ENCODE measurements at places on chromosomes 11 and 22.
A peak's percentile ranks its signal among the peaks of the same experiment; 100 is the strongest.

GRCh38 chr11:35318977-35319925 is 100.1 kb downstream of the SLC1A2 start:
- DNase-seq: no peak

GRCh38 chr11:27414644-27415043 is 51.6 kb upstream of the CCDC34 start:
- no peak for DNase-seq

DNA sequence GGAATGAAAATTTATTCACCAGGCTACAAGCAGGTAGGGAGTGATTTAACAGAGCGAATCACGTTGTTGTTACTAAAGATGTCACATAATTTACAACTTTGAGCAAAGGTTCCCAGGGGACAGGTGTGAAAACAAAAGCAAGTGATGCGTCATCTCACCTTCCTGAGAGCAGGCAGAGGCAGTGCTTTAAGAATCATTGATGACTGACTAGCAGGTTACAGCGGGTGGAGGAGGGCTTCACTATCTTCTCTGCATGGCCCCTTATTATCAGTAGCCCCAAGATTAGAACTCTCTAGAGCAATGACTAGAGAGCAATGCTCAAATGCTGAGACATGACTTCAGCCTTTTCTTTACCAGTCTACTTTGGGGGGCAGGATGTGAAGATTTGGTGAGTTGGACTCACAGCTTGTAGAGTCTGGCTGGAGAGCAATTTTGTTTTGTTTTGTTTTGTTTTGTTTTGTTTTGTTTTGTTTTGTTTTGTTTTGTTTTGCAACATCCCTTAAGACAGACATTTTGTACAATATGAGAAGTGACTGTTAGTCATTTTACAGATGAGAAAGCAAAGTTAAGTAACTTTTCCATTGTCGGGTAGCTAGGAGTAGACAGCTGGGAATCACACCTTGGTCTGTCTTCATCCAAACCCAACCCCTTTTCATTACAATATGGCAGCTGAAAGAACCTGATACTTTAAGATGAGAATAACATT is 84.8 kb downstream of the SLC1A2 start:
- DNase-seq: no peak

DNA sequence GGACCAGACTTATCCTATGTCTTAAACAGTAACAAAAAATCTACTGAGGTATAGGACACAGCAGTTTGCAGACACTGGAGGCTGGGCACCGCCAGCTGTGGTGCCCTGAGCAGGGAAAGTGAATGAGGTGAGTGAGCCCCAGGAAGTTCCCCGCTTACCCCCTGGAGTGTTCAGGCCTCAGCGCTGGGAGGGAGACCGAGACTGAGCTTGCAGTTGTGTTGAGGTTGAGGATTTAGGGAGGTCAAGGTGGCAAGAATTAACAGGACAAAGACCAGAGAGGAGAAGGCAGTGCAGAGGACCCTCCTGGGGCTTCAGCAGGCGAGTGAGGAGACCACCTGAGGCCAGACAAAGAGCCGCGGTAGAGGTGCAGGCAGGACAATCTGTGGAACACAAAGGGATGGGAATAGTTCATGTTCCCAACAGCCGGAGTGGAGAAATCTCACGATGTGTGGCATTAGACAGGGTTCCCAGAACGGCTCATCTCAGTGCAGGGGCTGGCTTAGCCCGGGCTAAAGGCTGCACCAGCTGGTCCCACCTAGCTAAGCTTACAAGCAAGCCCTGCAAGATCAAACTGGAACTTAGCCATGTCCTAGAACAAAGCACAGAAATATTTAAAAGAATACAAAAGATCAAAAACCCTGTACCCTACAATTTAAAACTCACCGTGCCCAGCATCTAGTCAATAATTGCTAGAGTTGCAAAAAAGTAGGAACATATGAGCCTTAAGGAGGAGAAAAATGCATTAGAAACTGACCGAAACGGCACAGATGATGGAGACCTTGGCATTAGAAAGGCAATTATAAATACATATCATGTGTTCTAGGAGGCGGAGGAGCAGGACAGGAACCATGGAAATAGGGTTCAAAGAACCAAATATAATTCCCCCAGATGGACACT is 47.4 kb upstream of the PITPNB start:
- no peak for DNase-seq

DNA sequence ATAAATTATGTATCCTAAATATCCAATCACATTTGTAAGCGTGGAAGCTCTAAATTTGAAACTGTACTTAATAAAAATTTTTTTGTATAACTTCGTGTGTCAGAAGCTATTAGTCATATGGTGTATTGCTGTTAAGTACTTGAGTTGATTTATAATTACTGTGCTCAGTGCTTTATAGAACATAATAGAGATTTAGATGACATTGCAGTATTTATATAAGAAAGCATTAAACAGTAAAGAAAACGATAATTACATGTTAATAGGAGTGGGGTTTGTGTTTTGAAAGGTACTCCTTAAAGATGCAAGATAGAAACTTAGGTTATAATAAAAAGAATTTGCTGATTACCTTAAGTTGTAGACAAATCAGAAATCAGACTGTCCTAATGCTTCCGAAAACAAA is 5.9 kb upstream of the TCP11L1 start:
- no peak for DNase-seq

DNA sequence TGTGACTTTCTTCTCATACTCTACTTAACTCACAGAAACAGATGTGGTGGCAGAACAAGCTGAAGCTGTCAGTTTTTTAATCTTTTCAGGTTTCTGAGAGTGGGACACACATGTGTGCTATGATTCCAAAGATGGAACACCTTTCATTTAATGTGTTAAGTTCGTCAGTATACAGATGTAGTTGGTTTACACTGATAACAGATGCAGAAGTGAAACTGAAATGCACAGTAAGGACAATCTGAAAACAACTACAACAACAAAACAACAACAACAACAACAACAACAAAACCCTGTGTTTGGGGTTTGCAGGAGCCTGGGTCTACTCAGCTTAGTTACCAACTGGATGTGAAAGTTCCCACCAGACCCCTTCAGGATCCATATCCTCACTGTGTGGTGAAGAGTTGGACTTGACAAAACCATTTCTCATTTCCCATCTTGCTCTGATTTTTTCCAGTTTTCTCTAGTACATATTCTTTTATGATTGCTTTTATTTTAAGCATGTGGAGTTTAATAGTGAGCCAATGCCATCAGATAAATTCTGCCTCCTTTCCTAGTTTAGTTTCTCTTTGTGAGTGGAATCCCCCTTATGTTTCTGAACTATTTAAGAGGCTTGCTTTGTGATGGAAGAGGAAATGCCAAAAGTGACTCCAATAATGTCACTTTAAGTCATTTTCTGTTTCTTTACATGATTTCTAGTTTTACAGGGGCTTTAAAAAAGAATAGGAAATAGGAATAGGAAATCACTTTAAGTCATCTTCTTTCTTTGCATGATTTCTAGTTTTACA is 47.8 kb downstream of the ARHGAP42 start:
- DNase-seq: no peak

- no peak for DNase-seq
These were observed 4.3 kb upstream of the TBC1D22A start for GRCh38 chr22:46758121-46758520.

DNA sequence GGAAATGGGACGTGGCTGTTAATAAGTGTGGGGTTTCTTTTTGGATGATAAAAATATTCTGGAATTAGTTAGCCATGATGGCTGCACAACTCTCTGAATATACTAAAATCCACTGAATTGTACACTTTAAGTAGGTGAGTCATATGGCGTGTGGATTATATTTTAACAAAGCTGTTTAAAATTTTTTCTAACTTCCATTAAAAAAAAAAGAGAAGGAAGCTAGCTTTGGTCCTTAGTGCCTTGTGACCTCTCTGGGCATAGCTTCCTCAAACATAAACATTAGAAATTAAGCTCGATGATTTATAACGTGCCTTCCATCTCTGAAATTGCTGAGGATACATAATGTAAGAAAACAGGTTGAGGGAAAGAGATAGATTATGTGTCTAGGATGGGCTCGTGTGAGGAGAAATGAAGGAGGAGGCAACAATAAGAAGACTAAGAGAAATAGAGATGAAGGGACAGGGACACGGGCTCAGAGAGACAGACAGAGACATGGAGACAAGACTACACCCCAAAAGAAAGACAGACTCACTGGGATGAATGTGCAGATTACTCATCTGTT is 20.0 kb downstream of the IRAG1 start:
- DNase-seq: no peak

DNA sequence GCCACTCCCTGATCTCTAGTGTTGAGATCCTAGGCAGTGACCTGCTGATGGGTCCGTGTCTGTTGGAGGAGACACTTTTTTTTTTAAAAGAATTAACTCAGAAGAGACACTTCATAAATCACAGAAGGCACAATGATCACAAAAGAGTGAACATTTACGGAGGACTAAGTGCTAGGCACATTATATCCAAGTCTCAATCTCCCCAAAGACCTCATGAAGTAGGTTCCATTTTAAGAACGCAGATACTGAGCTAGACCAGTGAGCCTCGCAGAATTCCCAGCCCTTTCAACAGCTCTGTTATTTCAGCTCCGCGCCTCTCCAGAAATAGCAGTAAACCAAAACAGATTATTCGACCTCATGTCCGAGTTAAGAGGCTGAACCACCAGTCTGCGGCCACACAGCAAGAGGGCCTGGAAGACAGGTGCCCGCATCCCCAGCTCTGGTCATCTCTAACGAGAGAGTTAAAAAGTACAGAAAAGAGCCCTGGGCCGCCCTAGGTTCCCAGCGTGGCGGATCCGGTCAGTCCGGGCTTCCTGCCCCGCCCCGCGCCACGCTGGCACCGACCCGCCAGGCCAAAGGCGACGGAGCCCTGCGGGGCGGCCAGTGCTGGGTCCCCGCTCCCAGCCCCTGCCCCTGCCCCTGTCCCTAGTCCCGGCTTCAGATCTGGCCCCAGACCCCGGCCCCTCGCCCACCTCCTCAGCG is 612 bp downstream of the XBP1 start:
- peak; percentile 78 for DNase-seq

DNA sequence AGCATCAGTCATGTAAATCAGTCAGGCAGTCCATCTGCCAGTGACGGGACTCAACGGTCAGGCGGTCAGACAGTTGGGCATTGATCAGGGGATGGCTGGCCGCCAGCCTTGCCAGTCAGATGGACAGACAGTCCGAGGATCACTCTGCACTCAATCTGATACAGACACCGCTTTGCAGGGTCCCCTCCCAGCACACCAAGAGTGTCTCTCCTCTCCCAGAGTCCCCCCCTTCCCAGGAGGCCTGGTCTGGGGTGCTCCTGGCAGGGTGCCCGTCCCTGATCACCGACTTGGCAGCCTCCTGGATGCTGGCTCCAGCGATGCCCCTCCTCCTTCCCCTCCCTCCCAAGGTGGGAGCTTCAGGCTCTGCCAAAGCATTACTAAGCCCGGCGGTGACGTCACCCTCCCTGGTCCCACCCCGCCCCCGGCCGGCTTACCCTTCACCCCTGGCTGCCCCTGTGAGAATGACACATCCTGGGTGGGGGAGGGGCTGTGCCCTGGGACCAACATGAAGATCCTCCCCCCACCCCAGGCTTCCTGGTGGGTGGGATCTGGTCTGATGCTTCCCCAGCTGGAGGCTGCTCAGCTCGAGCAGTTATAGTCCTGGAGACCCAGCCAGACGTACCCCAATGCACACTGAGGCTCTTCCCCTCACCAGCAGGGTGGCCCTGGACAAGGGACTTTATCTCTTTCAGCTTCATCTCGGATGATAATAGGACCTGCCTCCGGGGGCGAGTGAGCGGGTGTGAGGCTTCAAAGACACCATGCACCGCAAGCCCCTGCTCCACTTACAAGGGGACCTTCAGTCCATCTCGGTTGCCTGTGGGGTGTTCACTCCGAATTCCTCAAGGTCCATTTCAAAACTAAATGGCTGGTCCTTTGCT is 69.2 kb downstream of the CD82 start:
- DNase-seq: peak; percentile 32

- DNase-seq: no peak
These were observed 232.7 kb upstream of the B3GAT1 start for GRCh38 chr11:134644476-134645456.

GRCh38 chr22:49935561-49935960 is 17.1 kb downstream of the CRELD2 start:
- DNase-seq: no peak

GRCh38 chr11:66083767-66084166 is 13.7 kb downstream of the PACS1 start:
- no peak for DNase-seq

DNA sequence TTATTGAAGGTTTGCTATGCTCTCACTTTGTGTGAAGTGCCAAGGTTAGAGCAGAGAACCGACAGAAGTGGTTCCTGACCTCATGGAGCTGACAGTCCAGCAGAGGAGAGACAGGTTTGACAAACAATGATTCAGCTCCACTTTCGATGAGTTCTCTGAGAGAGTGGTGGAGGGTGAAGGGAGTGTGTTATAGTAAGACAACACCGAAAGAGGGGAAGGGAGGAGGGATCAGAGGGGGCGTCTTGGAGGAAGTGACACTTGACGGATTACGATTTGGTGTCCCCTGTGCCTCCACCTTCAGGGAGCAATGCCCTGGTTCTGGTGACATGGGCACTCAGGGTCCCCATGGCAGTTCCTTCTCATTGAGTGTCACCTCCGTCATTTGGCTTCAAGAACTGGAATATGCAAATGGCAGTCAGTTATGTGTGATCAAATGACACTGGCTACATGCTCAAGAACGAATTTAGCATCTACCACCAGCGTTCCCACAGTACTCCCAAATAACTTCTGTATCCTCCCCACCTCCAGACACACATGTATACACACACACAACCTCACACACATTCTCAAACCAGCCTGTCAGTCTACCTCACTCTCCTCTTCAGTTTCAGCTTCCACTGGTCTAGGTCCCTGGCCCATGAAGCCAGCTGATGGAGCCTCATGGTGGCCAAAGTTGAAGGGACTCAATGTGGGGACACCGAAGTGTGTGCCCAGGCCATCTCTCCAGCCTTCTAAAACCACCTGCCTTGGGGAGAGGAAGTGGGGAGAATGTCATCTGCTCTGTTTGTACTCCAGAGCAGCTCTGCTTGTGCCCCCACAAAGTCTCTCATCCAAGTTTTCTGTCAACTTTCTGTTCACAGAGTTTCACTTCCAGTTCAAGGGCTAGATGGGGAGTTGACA is 31.4 kb upstream of the NUP160 start:
- DNase-seq: no peak

GRCh38 chr11:58485961-58486360 is 21.9 kb downstream of the OR5B21 start:
- no peak for DNase-seq

- DNase-seq: no peak
These were observed 18.0 kb downstream of the TENM4 start for GRCh38 chr11:79422866-79423265.

DNA sequence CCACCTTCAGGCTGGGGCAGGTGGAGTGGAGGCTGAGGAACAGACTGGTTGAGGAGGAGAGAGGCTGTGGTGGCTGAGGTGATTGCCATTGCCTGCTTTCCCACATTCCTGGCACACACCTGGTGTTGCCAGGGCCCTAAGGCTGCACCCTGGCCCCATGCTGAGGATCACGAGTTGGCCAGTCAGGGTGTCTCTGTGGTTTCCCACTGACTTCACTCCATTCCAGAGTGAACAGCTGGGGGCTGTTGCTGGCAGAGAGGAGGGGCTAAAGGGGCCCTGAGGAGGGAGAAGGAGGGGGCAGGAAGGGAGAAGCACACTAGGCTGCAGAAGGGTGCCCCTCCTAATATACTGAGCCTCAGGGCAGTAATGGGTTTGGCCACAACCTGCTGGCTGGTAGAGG is 1.8 kb downstream of the TMEM86A start:
- DNase-seq: no peak

GRCh38 chr22:45757068-45757467 is 85.4 kb downstream of the ATXN10 start:
- DNase-seq: peak; percentile 92

- no peak for DNase-seq
These were observed 19.2 kb downstream of the TBX1 start for GRCh38 chr22:19779685-19780268.
